ENCODE measurements at places on chromosomes 16 and 17.

GRCh38 chr16:66324815-66325515 is 41.5 kb upstream of the CDH5 start:
- DNase-seq, result no peak

GRCh38 chr16:89911375-89911774 is 7.3 kb upstream of the MC1R start:
- no peak for DNase-seq

DNA sequence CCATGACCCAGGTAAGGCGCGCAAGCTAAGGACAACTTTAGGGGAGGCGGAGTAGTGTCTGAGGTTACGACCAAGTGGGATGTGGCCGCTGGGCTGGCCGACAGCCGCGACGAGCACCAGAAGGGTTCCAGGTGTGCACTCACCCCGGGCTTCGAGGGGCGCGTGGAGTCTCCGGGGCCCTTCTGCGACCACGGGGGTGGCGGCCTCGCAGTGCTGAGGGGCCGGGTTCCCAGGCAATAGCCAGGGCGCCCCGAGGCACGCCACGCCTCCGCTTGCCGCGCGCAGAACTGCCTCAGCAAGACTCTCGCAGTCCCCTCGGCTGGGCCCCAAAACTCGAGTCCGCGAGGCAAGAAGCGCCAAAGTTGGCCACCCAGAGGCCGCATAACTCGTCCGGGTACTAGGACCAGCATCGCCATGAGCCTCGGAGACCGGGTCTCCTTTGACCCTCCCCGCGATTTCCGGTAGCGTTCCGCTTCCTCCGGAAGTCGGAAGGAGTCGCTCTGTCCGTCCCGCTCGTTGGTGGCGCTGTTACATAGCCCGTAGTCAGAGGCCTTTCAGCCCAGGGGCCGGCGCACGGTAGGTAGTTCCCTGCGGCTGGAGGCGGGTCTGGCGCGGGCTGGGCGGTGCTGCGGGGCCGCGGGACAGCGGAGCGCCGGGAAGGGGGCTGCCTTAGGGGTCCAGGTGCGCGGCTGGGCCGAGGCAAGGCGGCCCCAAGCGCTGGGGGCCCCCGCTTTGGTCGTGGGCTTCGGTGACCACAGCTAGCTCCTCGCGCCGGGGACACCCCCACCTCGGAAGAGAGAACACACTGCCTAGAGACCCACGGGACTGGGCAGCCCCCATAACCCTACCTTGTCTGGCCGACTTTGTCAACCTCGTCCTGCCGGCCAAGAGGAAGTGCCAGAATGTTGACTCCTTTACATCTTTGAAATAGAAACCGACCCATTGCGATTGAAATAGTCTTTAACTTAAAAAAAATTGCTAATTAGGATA is at the start of the genes ADPRM and SCO1:
TSS of gene ADPRM (plus strand) at position 503 of the 990 bp plus-strand sequence. CDS start 7,333 bp downstream, outside the sequence.
TSS of gene SCO1 (minus strand) at position 442 of the 990 bp plus-strand sequence. CDS start at position 416, 26 bp downstream.
- peak; percentile 92 for DNase-seq

- DNase-seq, result peak; percentile 38
These were observed 4.0 kb downstream of the BECN1 start for GRCh38 chr17:42819939-42820535.

DNA sequence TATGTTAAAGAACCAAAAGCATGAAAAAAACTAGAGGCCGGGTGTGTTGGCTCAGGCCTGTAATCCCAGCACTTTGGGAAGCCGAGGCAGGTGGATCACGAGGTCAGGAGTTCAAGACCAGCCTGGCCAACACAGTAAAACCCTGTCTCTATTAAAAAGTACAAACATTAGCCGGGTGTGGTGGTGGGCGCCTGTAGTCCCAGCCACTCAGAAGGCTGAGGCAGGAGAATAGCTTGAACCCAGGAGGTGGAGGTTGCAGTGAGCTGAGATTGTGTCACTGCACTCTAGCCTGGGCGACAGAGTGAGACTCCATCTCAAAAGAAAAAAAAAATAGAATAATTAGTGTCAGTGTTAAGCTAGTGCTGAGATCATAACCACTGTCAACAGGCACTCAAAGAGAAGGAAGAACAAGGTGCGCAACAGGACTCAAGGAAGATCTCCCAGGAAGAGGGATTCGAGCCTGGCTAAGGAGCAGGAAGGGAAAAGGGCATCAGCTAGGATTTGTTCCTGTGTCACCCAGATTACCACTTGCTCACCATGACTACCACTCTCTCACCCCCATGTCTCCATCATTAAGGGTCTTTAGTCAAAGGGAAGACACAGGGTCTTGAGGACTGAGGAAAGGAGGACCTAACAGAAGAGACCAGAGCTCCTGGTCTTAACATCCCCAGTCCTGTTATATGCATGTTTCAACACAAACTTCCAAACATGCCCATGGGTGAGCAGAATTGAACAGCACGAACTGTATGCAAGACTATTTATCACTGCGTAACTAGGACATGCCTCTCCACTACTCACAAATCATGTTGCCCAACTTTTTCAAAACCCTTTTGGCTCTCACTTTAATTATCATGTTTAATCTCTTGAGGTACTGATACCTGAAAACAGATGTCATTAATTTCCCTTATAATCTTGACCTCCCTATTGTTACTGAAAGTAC is 88.3 kb upstream of the PLEKHM1 start:
- no peak for DNase-seq

DNA sequence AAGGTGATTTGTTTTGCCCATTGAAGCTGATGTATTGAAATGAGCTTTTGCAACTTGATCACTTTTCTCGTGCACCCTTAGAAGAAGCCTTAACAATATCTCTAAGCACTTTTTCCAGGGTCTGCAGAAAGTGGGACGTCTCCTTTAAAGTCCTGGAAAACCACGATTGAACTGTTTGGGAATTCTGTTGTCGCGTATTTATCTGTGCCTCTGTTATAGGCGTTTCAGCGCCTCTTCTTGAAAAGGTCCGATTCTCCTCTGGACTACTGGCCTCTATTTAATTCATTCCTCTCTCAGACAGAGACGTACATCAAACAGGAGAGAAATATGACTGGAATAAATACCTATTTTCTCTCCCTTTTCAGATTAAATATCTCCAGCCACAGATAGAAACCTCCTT is 262.4 kb upstream of the PSMD7 start:
- DNase-seq, result no peak

DNA sequence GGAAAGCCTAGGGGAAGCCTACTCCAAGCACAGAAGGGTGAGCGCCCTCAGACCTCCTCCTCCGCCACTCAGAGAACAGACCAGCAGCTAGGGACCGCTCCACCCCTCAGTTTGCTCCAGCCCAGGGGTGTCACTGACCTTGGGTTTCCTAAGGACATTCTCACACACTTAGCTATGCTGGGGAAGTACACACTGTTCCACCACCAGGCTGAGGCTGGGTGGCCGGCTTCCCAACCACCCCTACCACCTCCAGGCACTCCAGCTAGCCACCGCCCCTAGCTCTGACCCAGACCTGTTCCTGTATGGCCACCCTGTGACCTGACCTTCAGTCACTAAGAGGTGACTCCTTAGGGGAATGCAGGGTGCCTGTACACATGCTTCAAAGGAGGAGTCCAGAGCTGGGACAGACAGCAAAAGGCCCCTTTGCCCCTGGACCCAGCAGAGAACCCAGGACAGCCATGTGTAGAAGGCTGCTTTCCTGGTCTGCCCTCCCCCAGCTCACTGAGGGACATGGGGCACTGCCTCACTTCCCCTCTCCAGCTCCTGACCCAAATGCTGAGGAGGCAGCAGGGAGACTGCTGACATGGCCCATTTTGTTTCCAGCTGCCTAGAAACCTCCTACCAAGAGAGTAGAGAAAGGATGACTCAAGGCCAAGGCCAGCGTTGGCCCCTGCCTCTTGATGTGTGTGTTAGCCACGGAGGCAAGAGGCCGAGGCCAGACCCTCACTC is 6.7 kb downstream of the HSPB9 start:
- DNase-seq, result no peak

GRCh38 chr16:27756206-27756970 is 206.4 kb downstream of the KATNIP start:
- DNase-seq, result no peak

DNA sequence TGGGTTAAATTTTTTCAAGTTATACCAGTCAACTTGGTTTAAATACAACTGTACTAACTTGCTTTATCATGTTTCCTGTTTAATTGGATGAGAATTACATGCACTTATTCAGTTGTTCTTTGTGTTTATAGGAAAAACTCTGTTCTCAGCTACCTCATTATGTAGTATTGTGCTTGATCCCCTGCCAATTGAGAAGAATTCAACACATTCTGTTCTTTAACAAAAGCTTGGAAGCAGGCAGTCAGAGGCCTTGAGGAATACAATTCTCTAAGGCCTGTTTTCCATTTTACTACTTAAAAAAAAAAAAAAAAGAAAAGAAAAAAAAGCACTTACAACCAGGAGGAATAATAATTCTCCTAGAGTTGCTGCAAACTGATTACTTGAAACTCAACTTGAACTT is 60.6 kb upstream of the CMIP start:
- no peak for DNase-seq

GRCh38 chr17:50345432-50346312 is at the start of gene XYLT2:
Gene XYLT2, plus strand, starts transcription at chr17:50346126. Its CDS starts 15 bp downstream, at chr17:50346141.
- DNase-seq, result peak; percentile 87

- no peak for DNase-seq
These were observed 1.0 kb downstream of the EMC8 start for GRCh38 chr16:85798283-85798776.

DNA sequence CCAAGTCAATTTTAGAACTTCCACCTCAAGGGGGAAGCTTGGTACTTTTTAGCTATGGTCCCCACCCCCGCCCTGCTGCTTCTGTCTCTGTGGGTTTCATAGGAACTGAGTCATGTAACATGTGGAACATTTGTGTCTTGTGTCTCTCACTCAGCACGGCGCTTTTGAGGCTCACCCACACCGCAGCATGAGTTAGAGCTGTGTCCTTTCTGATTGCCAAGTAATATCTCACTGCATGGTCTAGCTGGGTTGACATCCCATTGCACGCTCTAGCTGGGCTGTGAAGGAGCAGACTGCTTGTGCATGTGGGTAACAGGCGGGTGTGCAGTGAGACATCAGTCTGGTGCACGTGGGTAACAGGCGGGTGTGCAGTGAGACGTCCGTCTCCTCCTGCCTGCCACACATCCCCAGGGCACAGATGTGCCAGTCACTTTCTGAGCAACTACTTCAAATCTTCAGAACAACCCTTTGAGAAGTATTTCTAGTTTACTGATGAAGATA is 26.4 kb upstream of the SLC7A5 start:
- DNase-seq, result peak; percentile 83

- DNase-seq, result peak; percentile 37
These were observed 23.7 kb downstream of the CDH1 start for GRCh38 chr16:68760671-68761275.

DNA sequence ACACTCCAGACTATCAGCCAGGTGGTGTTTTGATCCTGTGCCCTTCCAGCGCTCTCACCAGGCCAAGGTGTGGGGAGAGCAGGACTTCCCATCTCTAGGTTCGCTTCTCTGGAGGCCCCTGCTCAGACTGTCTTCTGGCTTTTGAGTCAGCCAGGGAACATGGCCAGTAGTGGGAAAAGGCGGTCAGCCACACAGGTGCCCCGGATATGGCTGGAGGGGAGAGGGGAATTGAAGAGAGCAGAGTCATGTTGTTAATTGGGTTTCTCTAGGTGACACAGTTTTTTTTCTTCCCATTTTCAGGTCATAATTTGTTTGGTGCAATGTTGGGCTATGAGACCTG is 1.5 kb downstream of the MINK1 start:
- DNase-seq, result no peak

DNA sequence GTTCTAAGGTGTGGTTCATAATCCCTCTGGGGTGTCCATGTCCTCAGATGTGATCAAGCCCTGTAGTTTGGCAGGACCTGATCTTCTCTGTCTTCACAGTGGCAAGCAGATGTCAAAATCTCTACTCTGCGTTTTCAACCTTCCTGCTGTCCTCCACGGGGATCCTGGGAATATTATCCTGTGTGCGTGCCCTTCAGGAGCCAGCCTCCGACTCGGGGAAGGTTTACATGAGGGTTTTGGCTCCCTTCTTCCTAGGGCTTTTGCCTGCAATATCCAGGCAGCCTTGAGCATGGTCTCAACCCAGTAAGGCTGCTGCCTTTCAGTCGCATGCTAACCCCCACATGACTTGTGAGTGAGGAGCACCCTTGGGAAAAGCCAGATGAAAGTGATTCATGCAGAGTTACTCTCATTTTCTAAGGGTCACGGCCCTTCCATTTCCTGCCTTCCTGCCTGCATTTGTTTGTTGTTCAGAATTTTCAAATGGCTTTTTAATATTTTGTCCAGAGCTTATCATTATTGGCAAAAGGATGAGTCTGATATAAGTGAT is 202.2 kb upstream of the CHMP6 start:
- DNase-seq, result no peak

DNA sequence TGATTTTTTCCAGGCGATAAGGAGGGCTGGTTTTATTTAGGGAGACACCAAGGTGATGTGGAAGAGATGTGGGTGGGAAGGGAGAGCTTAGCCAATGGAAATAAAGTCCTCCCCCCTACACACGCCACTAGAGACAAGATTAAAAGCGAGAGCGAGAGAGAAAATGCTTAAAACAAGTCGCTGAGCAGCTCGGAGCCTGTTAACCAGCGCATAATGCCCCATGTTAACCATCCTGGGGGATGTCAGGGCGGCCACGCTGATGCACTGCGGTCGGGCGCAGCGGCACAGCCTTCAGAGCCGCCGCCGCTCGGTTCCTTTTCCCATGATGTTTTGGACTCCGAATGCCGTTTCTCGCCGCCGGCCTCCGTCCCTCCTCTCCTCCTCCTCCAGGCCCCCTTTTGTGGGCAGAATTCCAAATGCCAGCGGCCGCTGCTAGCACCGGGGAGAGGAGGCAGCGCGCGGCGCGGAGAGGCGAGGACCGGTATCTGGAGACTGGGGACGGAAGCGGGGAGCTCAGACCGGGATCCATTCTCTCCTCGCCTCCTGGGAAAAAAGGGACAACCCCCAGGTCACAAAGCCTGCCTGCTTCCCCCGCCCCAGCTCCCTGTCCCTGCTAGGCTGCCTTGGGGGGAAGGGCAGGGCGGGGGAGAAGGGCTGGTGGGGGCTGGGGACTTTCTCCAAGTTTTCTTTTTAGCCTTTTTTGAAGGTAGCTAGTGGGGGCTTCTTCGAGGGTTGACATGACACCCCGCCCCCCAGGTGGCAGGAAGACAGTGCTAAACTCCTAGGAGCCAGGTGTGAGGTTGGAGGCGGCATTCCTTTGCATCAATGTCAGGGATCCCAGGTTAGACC is 98.1 kb upstream of the CCL2 start:
- no peak for DNase-seq

DNA sequence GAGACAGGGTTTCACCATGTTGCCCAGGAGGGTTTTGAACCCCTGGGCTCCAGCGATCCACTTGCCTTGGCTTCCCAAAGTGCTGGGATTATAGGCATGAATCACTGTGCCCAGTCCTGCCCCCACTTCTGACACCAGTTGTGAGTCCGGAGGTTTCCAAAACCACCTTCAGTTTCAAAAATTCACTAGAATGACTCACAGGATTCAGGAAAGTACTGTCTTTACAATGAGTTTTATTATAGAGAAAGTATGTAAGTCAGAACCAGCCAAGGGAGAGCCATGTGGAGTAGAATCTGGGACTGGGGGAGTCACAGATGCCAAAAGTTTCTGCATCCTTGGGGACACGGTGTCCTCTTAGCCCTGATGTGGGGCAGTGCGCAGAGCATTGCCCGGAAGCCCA is 55.1 kb downstream of the PLD6 start:
- DNase-seq, result no peak

GRCh38 chr16:89924297-89924924 is 1.3 kb downstream of the TUBB3 start:
- DNase-seq, result peak; percentile 25

All from activated T-helper 1 cell treated with anti-CD3 and anti-CD28 coated beads, Interleukin-12 subunit alpha, Interleukin-12 subunit beta, Interleukin-2, Interleukin-4 antibody, amounts not matched to agents 30 ng/mL and 10 ng/mL and 1 ng/mL, durations not matched to agents 14 hours and 24 hours and 36 hours (primary cell).